Head of caudate nucleus (tissue), 42 donors: ENCODE measurements at places on chromosomes 7 and 10.
A peak's percentile ranks its signal among the peaks of the same experiment; 100 is the strongest.

- peak; percentile 25 for DNase-seq
Observed at GRCh38 chr7:104820836-104821535, 193.0 kb upstream of the KMT2E start.

GRCh38 chr7:21146642-21147423, 281.1 kb upstream of the SP4 start:
- no peak for DNase-seq

GRCh38 chr10:50550291-50550839, 73.4 kb downstream of the SGMS1 start:
- no peak for DNase-seq

DNA sequence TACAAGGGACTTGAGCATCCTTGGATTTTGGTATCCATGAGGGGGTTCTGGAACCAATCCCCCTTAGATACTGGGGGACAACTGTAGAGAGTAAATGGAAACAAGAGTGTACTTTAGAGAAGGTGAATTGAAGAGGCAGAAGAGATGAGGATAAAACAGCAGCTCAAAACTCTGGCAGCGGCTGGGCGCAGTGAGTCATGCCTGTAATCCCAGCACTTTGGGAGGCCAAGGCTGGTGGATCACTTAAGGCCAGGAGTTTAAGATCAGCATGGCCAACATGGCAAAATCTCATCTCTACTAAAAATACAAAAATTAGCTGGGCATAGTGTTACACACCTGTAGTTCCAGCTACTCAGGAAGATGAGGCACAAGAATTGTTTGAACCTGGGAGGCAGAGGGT, 218.7 kb downstream of the GALNT17 start:
- DNase-seq: no peak

DNA sequence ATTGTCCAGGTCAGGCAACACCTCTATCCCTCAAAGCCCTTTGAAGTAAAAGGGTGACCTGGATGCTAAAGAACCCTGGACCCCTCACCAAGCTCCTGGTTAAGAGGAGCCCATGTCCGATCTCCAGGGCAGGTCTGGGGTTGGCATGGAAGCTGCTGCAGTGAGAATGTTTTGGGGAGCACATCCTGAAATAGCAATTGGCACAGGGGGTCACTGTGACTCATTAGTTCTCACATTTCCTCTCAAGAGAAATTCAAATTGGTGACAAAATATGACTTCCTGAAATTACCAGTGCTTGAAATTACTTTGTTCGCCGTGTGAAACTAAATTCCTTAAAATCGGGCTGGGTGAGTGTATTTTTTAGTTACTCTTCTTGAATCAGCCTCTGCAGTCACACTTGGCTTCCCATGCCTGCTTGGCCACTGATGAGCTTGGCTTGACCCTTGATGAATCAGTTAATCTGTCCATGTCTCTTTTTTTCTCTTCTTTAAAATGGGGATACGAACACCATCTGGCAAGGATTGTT, 18.8 kb upstream of the ARHGAP22 start:
- no peak for DNase-seq

DNA sequence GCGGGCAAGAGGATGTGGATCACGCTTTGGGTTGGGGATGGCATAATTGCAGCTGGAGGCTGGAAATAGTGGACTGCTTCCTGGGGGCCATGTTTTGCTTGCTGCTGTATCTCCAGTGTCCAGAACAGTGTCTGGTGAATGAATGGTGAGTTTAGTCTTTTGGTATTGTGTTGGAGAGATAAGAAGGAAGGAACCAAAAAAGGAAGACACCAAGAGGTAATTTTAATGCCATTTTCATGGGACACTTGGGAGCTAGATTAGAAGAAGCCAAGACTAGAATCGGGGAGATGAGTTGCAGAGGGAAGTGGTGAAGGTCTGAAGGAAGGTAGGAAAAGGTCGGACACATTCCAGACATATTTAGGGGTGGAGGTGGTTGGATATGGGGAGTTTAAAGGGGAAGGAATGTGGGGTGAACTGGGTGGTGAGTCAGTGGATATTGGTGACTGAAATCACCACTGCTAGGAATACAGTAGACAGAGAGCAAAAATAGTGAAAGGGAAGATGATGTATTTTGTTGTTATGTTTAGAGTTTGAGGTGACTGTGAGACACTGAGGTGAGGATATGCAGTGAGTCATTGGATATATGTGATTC, 76.7 kb downstream of the CCNY start:
- DNase-seq: no peak

- peak; percentile 36 for DNase-seq
Observed at GRCh38 chr10:80491251-80492102, 37.4 kb downstream of the TSPAN14 start.

GRCh38 chr7:19327018-19327417, 181.8 kb upstream of the FERD3L start:
- DNase-seq: no peak

DNA sequence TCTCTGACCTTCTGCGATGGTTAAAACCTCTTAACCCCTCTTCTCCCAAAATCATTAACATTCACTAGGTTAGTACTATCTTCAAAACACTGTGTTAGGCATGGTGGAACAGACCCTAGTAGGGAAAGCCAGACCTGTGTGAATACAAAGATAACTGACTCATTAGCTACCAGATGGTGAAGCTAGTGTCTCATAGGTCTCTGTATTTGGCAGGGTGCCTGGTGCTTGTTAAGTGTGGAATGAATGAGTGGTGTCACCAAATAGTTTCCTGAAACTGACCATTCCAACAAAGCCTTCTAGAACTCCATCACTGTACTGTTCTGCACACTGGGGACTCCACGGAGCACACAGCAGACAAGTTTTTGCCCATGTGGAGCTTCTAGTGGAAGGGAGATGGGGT, 27.7 kb upstream of the TM9SF3 start:
- no peak for DNase-seq

DNA sequence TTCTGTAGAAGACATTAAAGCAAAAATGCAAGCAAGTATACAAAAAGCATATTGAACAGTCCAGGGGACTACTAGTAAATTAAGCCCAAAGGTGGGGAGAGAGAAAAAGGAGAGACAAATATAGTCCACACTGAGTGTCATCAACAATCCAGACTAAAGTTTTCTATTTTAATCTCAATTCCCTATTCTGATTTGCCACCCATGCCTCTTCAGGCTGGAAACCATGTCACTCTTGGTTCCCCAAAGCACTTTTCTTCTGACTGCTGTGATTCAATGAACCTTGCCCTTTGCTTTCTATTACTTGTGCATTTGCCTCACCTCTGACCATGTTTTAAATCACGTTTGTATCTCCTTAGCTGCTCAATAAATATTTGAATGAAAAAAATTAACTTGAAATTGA, 95.3 kb upstream of the AOAH start:
- DNase-seq: no peak

GRCh38 chr10:99172950-99173349, 62.7 kb downstream of the HPSE2 start:
- DNase-seq: no peak

DNA sequence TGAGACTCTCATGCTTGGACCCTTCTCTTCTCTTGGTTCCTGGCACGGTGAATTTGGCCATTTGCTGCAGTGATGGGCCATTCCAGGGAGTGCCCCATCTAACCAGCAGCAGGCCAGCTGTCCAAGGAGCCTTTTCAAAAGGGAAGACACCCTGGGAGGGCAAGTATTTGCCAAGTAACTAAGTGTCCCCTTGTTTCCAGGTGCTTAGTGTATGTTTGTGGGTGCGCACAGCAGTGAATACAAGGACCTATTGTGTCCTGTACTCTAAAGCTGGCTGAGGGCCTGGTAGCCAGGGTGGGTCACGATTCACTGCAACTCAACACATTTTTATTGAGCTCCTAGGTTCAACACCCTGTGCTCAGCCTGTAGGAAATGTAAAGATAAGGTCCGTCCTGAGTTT, 348.8 kb downstream of the RNLS start:
- no peak for DNase-seq

DNA sequence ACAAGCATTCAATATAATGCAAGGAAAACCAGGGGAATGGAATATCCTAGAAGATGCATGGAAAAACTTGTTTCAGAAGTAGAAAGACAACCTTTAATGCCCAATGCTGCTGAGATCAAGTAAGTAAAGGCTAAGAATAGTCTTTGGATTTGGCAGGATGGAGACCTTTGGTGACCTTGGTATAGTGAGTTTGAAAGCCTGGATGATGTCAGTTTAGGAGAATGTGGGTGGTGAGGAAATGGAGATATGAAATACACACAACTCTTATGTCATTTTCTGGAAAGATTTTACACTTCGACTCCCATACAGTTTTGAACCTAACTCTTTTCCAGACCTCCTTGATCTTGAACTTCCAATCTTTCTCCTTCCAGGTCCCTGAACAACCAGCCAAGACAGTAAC, 185.7 kb downstream of the TFEC start:
- DNase-seq: no peak

GRCh38 chr10:97254694-97255093, 37.7 kb downstream of the ARHGAP19 start:
- DNase-seq: no peak
